ENCODE measurements at places on chromosomes 3 and 15.

- DNase-seq: no peak
Measured at GRCh38 chr3:175146258-175146657, 287.1 kb downstream of the NAALADL2 start.

DNA sequence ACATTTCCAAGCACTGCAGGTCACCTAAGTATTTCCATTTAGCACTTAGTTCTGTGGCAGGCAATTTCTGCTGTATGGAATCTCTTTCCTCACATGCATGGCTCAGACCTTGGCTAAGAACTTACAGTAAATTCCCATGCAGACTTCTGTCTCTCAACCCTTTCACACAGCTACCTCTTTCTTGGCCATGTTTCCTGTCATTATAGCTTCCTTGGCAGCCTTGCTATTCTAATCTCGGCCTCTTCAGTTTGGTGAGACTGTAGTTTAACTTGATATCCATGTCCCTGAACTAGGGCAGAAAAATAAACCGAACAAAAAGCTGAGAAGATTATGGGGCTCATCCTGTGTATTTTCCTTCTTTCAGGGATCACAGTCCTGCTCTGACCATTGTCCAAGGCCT is 96.0 kb downstream of the SPATA16 start:
- no peak for DNase-seq

DNA sequence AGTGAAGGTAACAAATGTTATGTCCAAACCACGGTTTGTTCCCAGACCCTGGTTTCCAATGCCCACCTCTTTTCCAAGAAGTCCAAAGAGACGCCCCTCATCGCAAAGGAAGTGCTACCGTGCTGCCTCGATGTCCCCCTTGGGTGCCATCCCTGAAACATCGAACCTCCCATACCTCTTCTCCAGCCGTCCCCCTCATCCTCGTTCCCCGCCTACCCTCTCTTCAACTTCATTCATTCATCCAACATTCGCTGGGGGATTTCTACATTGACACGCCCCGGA is 467 bp downstream of the TIPIN start:
- no peak for DNase-seq

GRCh38 chr15:82317091-82317489 is 32.2 kb downstream of the GOLGA6L10 start:
- DNase-seq: no peak

- no peak for DNase-seq
Measured at GRCh38 chr3:30437171-30437601, 169.2 kb upstream of the TGFBR2 start.

GRCh38 chr3:84108442-84108971 is 850.3 kb upstream of the CADM2 start:
- no peak for DNase-seq

- DNase-seq: no peak
Measured at GRCh38 chr3:48039487-48040190, 23.4 kb upstream of the MAP4 start.

- DNase-seq: no peak
Measured at GRCh38 chr3:192844836-192845525, 72.7 kb downstream of the MB21D2 start.

GRCh38 chr3:19334120-19334519 is 185.8 kb downstream of the KCNH8 start:
- no peak for DNase-seq

- DNase-seq: no peak
Measured at GRCh38 chr15:32716915-32717425, 834 bp upstream of the GREM1 start.

DNA sequence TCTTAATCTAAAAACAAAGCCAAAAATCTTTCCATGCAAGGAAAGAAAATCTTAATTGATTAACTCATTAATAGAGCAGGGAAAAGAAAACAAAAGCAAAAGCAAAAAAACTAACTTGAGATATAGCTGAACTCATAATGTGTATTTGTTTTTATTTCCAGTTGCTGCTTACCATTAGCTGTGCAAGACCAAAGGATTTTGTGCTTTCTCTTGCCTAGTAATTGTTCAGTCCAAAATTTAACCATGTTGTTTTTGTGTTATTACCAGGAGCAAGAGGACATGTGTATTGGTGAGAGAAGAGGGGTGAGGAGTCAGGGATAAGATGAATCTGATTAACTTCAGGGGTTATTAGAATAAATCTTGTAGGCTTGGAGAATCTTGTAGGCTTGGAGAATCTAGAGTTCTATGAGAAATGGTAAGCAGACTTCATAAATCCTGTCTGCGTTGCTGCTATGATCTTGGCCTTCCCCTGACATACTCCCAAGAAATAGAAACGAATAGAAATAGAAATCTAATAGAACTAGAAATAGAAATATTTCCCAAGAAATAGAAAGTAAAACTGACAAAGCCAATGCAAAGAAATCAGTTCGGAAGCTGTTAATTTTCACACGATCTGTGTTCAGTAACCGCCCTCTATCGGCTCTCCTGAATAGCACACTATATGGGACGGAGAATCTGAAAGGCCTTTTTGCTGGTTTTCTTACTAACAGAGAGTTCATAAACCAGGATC is 72.6 kb upstream of the TNFSF10 start:
- DNase-seq: peak; percentile 8

Measured in activated T-helper 9 cell treated with anti-CD3 and anti-CD28 coated beads, Interleukin-2, amount 50 U/mL, for 16 hours (primary cell).